ENCODE measurements at places on chromosomes 2 and 18. TPM values are rescaled to one million over a fixed set of nuclear protein-coding genes. Genes with fewer than 3 reads are reported as not detected.

DNA sequence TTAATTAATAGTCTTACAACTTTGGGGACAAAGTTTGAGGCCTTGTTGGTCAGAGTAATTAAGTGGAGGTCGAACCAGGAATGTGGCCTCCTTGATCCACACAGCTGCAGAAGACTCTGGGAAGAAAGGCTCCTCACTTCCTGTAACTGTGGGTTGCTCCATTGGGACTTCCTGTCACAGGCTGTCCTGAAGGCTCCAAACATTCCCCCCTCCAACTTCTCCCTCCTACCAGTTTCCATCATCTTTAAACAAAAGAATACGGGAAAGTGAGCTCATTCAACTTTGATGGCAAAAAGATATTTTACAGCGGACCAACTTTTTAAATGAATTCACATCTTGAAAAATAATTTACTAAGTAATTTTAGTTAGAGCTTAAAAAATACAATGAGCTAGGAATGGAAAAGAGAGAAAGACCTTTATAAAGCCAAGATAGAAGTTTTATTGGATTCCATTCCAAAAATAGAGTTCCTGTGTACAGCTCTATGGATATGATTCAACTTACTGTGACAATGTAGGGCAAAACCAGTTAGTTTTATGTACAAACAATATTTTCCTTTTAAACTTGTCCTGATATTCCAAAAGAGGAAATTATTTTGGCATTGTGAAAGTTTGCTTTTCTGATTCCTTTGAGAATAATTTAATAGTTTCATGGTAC is 212.0 kb upstream of the NABP1 start:
- peak; percentile 56 for DNase-seq

DNA sequence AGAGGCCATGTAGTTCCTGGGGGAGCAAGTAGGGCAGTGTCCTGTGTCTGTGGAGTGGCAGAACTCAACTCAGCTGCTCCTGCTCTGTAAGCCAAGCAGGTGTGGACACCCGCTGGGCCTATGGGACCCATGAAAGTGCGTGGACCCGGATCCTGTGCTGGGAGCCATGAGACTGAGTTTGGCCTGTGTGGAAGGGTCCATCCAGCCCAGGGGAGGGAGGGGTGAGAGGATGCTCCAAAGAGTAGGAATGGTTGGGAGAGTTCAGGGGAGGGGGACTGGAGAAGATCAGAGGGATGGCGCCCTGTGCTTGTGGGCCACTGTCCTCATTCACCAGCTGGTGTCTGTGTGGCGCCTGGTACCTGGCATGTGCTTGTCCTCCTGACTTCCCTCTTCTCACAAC is 226.4 kb upstream of the HS6ST1 start:
- no peak for DNase-seq

- no peak for DNase-seq
These were observed 24.5 kb downstream of the ZEB2 start for GRCh38 chr2:144495227-144496091.

- no peak for DNase-seq
These were observed 15.2 kb upstream of the REV1 start for GRCh38 chr2:99504844-99505584.

Gene C1QL2
- total RNA-seq = not detected

Gene MDH1B
- 0.33 TPM for total RNA-seq

DNA sequence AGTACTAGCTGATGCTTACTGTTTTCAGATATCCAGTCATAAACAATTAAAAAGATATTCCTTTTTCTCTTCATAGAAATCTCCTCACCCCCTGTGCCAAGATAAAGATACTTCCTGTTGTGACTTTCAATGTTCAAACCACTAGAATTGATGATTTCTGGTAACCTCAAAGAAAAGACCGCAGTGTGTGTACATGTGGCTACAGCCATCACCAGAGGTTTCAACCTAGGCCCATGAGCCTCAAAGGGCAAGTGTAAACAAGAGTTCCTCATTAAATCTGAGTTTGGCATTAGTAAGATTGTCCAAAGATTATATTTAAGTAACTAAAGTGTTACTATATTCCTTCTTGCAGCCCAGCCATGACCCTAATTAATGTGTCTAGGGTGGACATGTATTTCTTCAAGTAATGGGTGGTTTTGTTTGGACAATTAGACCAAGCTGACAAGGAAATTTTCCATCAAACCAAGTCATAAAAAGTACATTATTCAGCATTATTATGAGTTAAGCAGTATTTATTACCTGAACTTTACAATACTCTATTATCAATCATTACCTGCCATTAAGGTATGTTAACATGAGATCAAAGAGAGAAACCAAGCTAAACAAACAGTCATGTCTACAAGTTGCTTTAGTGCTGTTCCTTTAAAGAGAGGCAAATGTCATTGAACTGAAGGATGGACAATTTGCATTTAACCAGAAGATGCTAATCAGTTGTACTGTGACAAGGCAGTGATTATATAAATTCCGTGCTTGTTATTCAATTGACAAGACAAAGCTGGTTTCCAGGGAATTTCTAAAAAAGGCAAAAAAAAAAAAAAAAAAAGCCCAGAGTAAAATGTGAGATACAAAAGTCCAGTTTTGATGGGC is 382.7 kb downstream of the LNPK start:
- DNase-seq = no peak

Gene DSC3
- 0.14 TPM for total RNA-seq

DNA sequence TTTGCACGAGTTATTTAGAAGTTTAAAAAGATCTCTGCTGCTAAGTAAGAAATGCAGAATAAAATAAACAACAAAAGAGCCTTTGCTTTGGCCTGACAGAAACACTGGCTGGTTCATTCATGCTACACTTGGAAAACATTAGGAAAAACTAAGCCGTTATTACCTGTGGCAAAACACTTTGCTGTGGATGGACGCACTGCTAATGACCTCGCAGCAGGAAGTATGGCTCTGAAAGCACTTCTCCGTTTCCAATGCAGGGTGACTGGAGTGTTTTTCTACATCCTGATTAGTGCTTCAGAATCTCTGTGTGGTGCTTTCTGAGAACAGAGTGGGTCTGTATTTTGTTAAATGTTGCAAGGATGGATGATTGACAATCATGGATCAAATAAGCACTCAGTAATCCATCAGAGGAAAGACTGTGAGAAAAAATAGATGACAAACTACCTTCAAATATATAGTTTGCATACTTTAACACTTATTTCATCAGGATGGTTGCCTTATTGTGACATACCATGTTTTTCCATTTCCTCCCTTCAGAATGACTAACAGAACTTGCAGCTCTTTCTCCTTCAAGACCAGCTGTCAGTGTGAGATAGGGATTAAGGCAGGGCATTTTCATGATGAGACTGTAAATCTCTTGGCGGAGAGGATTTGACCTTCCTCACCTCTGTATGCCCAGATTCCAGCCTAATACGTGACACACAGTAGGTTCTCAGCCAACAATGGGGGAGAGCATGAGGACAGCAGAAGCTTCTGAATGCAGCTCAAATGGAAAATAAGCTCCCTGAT is 38.0 kb downstream of the LINC00305 start:
- no peak for DNase-seq

- DNase-seq = no peak
These were observed 13.5 kb upstream of the DSG2 start for GRCh38 chr18:31484461-31484860.

- no peak for DNase-seq
These were observed 127.1 kb downstream of the DOCK10 start for GRCh38 chr2:224915136-224915535.

All from dermis blood vessel endothelial cell (primary cell).